ENCODE measurements at places on chromosomes 12 and 14. TPM values are rescaled to one million over a fixed set of nuclear protein-coding genes. Genes with fewer than 3 reads are reported as not detected.

Gene TBC1D30
- 0.13 TPM for total RNA-seq

Gene CD27
- total RNA-seq, result 43.8 TPM

Gene RNASE7
- total RNA-seq, result not detected

Gene ADAM20
- total RNA-seq, result 0.86 TPM

Gene SDSL
- total RNA-seq, result 0.20 TPM

Gene MIPOL1
- not detected for total RNA-seq

Gene APOF
- total RNA-seq, result not detected

Gene SLCO1B1
- not detected for total RNA-seq
